H1 (cell line): ENCODE measurements at places on chromosomes 7 and 10. TPM values are rescaled to one million over a fixed set of nuclear protein-coding genes. Genes with fewer than 3 reads are reported as not detected.

PLCE1 gene
- 0.06 and 0.10 TPM in 2 replicates for total RNA-seq

EBF3 gene
- 0.26 and 0.38 TPM in 2 replicates for total RNA-seq

TMEM196 gene
- 0.07 and 0.33 TPM in 2 replicates for total RNA-seq

LAMB1 gene
- 37.2 and 38.5 TPM in 2 replicates for total RNA-seq

NPTX2 gene
- total RNA-seq: 14.0 and 18.4 TPM in 2 replicates

SLC18A3 gene
- total RNA-seq: 0.13 TPM in 1 of 2 replicates, not detected in the other

COL26A1 gene
- 68.8 and 71.4 TPM in 2 replicates for total RNA-seq

AKR1D1 gene
- not detected in 2 replicates for total RNA-seq

HDAC9 gene
- 9.4 and 13.1 TPM in 2 replicates for total RNA-seq

WDFY4 gene
- total RNA-seq: not detected in 2 replicates

CEP55 gene
- total RNA-seq: 18.9 and 19.6 TPM in 2 replicates

DNA sequence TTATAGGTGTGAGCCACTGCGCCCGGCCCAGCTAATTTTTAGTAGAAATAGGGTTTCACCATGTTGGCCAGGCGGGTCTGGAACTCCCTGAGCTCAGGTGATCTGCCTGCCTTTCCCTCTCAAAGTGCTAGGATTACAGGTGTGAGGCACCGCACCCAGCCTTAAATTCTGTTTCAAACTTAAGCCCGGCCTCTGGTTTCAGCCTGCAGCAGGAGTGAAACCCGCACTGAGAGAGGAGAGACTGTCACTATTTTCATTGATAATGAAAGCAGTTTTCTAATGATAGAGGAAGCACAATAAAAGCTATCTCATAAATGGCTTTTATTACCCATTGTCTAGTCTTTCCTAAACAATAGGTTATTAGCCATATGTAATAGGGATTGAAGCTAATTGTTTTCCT is 415.5 kb downstream of the GALNT17 start:
- H3K4me1 ChIP-seq: no peaks in the 10 kb centered on the region
- no peak overlapping the region for H3K4me3 ChIP-seq
- no peaks in the 10 kb centered on the region for H3K36me3 ChIP-seq
- DNase-seq: no peak

DNA sequence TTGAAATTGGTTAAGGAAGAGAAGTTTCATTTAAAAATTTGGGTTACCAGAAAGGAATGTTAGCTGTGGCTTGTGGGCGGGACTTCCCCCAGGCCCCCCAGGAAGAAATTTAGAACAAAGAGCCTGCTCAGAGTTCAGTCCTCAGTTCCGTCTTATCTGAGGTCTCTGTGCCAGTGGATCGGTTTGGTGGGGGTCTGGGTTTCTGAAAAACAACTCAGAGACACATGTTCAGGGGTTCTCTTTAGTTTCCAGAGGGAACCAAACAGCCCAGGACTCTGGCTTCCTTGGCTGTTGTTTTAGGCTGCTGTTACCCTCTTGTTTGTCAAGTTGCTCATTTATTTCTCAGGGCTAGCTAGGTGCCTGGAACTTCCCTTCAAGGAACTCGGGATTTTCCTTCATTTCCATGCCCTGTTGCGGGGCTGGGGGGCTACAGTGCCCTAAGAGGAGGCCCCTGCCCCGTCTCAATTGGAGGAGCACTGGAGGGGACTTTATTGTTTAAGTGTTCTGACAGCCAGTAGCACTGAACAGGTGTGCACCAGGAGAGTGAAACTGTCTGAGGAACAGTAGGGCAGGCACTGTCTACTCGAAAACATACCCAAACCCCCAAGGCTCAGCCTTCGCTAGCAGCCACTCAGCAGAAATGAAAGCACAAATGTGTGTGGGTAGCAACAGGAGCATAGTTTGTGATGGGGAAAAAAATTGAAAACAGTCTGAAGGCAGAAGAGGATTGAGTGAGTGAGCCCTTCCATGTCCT is 59.9 kb downstream of the ALOX5 start:
- H3K27me3 ChIP-seq: no peaks in the 10 kb centered on the region
- H3K36me3 ChIP-seq: no peaks in the 10 kb centered on the region
- no peak overlapping the region for H3K4me3 ChIP-seq
- H3K27ac ChIP-seq: no peak overlapping the region
- no peak for DNase-seq
- H3K4me1 ChIP-seq: peaks cover 5% of the 10 kb centered on the region

DNA sequence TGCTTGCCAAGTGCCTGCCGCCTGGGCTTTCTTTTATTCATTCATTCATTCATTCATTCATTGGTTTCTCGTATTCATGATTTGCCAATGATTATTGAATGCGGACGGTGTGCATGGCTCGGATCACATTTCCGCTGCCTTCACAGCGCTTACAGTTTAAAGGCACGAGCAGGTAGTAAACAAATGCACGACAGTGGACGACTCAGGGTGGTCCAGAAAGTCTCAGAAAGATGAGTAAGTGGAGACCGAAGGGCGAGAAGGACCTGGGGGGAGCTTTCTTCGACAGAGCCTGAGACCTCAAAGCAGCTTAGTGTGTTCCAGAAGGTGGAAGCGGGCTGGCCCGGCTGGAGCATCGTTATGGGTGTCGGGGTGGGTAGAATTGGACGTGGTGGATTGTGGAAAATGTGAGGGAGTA is 506 bp downstream of the MCM10 start:
- H3K4me3 ChIP-seq: peak overlapping the region; percentile 82
- H3K27ac ChIP-seq: peak overlapping the region; percentile 74
- H3K27me3 ChIP-seq: no peaks in the 10 kb centered on the region
- DNase-seq: no peak

- H3K36me3 ChIP-seq: no peaks in the 10 kb centered on the region
- no peak overlapping the region for H3K4me3 ChIP-seq
- no peaks in the 10 kb centered on the region for H3K4me1 ChIP-seq
- H3K27ac ChIP-seq: no peak overlapping the region
- DNase-seq: no peak
Observed at GRCh38 chr10:3476186-3476585, 303.6 kb upstream of the PITRM1 start.

GRCh38 chr7:17487343-17487742 is 188.9 kb downstream of the AHR start:
- H3K4me3 ChIP-seq: no peak overlapping the region
- H3K27ac ChIP-seq: no peak overlapping the region
- no peaks in the 10 kb centered on the region for H3K36me3 ChIP-seq
- DNase-seq: no peak
- H3K27me3 ChIP-seq: no peaks in the 10 kb centered on the region

DNA sequence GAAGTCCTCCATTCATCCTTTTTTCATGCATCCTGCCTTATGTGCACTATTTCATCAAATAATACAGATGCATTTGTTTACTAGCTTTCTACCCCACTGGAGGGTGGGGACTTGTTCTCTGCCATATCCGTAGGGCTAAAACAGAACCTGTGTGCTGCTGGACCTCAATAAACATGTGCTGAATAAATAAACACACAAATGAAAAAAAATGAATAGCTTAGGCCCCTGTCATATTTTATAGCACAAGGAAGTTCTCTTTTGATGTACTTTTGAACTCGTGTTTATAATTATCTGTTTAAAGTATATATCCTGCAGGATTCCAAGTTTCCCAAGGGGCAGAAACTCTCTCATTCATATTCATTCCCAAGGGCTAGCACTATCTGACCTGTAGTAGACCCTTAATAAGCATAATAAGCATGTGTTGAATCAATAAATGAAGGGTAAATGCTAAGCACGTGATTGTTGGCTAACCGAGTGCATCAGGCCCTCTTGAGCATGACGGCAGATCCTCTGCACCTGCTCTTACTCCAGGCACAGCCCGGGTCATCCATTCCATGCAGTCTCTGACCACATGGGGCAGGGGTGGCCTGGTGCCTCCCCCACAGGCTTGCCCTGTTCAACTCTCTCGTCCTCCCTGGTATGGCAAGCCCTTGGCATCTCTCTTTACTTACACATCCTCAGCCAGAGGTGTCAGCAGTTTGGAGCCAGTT is 474.1 kb upstream of the ZMIZ1 start:
- no peaks in the 10 kb centered on the region for H3K36me3 ChIP-seq
- DNase-seq: no peak
- no peaks in the 10 kb centered on the region for H3K27me3 ChIP-seq
- no peak overlapping the region for H3K4me3 ChIP-seq

GRCh38 chr10:21584834-21585530 is 51.0 kb downstream of the MLLT10 start:
- peaks cover 23% of the 10 kb centered on the region; the same call in 1 of the 2 replicates for H3K36me3 ChIP-seq
- DNase-seq: no peak
- no peaks in the 10 kb centered on the region for H3K27me3 ChIP-seq
- H3K4me1 ChIP-seq: no peaks in the 10 kb centered on the region
- no peak overlapping the region for H3K27ac ChIP-seq
- no peak overlapping the region for H3K4me3 ChIP-seq

GRCh38 chr10:78413076-78414055 is 379.7 kb downstream of the RPS24 start:
- H3K4me1 ChIP-seq: no peaks in the 10 kb centered on the region; the same call in 1 of the 2 replicates
- no peak overlapping the region for H3K27ac ChIP-seq
- no peak for DNase-seq
- H3K4me3 ChIP-seq: no peak overlapping the region
- H3K36me3 ChIP-seq: no peaks in the 10 kb centered on the region
- H3K27me3 ChIP-seq: no peaks in the 10 kb centered on the region

DNA sequence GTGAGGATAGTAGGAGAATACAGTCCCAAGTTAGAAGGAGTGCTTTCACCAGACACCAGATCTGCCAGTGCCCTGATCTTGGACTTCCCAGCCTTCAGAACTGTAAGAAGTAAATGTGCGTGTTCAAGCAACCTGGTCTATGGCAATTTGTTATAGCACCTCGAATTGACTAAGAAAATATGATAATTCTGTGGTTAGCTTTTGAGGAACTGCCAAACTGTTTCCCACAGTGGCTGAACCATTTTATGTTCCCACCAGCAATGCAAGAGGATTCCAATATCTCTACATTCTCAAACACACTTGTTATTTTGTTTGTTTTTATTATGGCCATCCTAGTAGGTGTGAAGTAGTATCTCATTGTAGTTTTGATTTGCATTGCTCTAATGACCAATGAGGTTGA is 47.0 kb downstream of the RBM20 start:
- H3K36me3 ChIP-seq: no peaks in the 10 kb centered on the region
- no peak overlapping the region for H3K27ac ChIP-seq
- no peak for DNase-seq
- no peaks in the 10 kb centered on the region for H3K27me3 ChIP-seq
- no peaks in the 10 kb centered on the region for H3K4me1 ChIP-seq

GRCh38 chr7:33191340-33191739 is 62.0 kb downstream of the BBS9 start:
- peaks cover under 1% of the 10 kb centered on the region; the same call in 1 of the 2 replicates for H3K4me1 ChIP-seq
- DNase-seq: no peak
- no peak overlapping the region for H3K4me3 ChIP-seq

GRCh38 chr7:27235387-27236311 is 7.0 kb upstream of the EVX1 start:
- peak overlapping the region; percentile 60 for H3K4me3 ChIP-seq
- H3K36me3 ChIP-seq: no peaks in the 10 kb centered on the region

- no peaks in the 10 kb centered on the region for H3K27me3 ChIP-seq
- H3K4me3 ChIP-seq: no peak overlapping the region
- DNase-seq: no peak
- H3K27ac ChIP-seq: no peak overlapping the region
- no peaks in the 10 kb centered on the region for H3K4me1 ChIP-seq
- peaks cover 3% of the 10 kb centered on the region for H3K36me3 ChIP-seq
Observed at GRCh38 chr7:149727053-149727898, 46.1 kb downstream of the ZNF467 start.

DNA sequence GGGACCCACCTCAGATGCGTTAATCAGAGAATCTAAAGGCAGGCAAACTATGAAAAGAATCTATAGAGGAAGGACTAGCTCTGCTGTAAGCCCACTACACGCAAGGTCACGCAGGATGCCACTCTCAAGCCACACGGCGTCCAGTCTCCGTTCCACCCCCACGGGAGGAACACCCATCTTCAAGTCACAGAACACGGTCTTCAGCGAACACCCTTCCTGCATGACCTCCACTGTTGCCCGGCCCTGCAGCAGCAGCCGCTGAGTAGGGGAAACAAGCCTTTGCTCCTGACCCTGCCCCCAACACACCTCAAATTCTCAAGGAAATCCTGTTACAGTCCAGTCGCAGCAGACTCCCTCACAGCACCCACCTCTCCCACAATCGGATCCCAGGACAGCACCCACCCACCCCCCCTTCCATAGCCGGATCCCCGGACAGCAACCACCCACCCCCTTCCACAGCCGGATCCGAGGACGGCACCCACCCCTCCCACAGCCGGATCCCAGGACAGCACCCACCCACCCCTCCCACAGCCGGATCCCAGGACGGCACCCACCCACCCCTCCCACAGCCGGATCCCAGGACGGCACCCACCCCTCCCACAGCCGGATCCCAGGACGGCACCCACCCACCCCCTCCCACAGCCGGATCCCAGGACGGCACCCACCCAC is 133.7 kb downstream of the DIP2C start:
- no peaks in the 10 kb centered on the region for H3K27me3 ChIP-seq
- no peak overlapping the region for H3K4me3 ChIP-seq
- no peaks in the 10 kb centered on the region for H3K36me3 ChIP-seq

- no peaks in the 10 kb centered on the region for H3K36me3 ChIP-seq
- DNase-seq: no peak
- no peak overlapping the region for H3K27ac ChIP-seq
- no peaks in the 10 kb centered on the region for H3K4me1 ChIP-seq
- H3K27me3 ChIP-seq: no peaks in the 10 kb centered on the region
Observed at GRCh38 chr10:86728056-86728455, 28.4 kb upstream of the BMPR1A start.

- no peak for DNase-seq
- no peak overlapping the region for H3K27ac ChIP-seq
- no peaks in the 10 kb centered on the region for H3K4me1 ChIP-seq
- H3K4me3 ChIP-seq: no peak overlapping the region
Observed at GRCh38 chr10:18829259-18829658, 170.0 kb downstream of the ARL5B start.

DNA sequence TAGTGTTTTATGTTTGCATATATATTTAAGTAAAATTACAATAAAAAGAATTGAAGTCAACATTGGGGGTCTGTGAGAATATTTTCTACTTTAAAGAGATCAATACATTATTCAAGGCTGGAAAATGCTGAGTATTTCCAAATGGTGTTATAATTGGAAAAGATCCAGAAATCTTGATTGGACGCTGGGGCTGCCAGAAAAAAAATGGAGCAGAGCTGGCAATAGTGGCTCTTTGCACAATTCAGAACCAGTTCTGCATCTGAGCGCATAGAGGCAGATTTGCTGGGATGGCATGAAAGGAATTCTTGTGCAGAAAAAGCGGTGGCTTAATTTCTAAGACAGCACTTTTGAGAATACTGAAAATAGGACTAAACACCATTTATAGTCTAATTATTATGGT is 10.8 kb upstream of the VWC2 start:
- no peaks in the 10 kb centered on the region for H3K36me3 ChIP-seq
- H3K27me3 ChIP-seq: no peaks in the 10 kb centered on the region

- no peaks in the 10 kb centered on the region for H3K27me3 ChIP-seq
- no peak for DNase-seq
- H3K36me3 ChIP-seq: no peaks in the 10 kb centered on the region
- no peak overlapping the region for H3K4me3 ChIP-seq
- no peak overlapping the region for H3K27ac ChIP-seq
- no peaks in the 10 kb centered on the region; the same call in 1 of the 2 replicates for H3K4me1 ChIP-seq
Observed at GRCh38 chr7:1843271-1843861, 173.3 kb downstream of the ELFN1 start.
